Astrocyte of the hippocampus (primary cell): ENCODE measurements at places on chromosomes 11 and 22.

GRCh38 chr22:50131894-50132293, 38.6 kb upstream of the PANX2 start:
- no peak for DNase-seq

- no peak for DNase-seq
Measured at GRCh38 chr11:75239531-75240290, 863 bp upstream of the TPBGL start.

GRCh38 chr22:46963672-46964545, 201.5 kb downstream of the TBC1D22A start:
- DNase-seq, result no peak

GRCh38 chr11:57946628-57947027, 77.1 kb upstream of the OR9Q1 start:
- DNase-seq, result no peak

- peak; percentile 47 for DNase-seq
Measured at GRCh38 chr11:118917481-118918127, 8.1 kb downstream of the BCL9L start.
